Fibroblast of skin of back (primary cell): ENCODE measurements at places on chromosomes 3 and 15.

DNA sequence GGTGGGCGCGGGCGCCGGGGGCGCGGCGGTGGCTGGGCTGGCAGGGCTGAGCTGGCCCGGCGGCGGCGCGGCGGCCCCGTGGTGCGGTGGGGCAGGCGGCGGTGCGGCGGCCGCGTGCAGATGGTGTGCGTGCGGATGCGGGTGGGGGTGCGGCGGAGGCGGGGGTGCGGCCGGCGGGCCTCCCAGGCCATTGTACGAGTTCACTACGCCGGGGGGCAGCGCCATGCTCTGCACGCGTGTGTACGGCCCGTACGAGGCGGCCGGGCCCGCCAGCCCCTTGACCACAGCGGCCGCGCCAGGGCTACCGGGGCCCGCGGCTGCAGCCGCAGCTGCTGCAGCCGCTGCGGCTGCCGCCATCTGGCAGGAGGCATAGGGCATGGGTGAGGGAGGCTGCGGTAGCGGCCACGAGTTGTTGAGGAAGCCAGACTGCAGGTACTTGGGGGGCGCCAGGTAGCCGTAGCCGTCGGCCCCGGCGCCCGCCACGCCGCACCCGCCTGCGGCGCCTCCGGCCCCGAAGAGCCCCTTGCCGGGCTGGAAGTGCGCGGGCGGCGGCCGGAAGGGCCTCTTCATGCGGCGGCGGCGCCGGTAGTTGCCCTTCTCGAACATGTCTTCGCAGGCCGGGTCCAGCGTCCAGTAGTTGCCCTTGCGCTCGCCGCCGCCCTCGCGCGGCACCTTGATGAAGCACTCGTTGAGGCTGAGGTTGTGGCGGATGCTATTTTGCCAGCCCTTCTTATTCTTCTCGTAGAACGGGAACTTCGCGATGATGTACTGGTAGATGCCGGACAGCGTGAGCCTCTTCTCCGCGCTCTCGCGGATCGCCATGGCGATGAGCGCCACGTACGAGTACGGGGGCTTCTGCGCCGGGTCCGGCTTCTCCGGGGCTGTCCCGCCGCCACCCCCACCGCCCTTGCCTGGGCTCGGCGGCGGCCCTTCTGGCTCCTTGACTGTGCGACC, 951 bp downstream of the FOXL2 start:
- peak; percentile 40 for DNase-seq

GRCh38 chr15:98891301-98891700, 116.3 kb downstream of the PGPEP1L start:
- DNase-seq: no peak

DNA sequence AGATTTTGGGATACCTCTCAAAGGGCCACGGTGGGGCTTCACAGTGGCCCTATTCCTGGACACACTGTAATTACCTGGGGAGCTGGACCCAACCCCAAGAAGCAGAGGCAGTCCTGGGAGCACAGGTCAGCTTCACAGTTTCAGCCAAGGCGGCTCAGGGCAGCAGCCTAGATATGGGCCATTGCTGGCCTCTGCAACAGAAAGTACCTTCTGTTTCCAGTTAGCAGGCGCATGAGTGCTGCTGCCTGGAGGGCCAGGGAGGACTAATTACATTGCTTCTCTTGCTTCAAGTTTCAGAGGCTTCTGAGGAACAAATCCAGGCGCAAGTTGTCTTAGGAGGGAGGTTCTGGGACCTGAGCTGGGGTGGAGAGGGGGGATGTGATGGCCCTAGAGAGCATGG, 13.5 kb upstream of the DUSP7 start:
- DNase-seq: no peak

DNA sequence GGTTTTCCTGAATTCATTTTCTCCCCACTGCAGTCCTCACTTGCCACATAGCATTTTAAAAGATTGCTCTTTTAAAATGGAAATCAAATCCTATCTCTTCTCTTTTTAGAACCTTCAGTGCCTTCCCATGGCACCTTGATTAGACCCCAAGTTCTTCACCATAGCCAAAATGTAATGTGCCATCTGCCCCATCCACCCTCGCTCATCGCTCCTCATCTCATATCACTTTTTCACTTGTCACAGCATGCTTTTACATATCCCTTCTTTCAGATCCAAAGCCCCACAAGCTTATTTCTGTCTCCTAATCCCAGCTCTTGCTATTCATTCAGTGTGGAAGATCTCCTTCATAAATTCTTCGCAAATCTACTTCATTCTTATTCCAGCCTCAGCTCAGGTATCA, 161.7 kb downstream of the CD47 start:
- DNase-seq: no peak

DNA sequence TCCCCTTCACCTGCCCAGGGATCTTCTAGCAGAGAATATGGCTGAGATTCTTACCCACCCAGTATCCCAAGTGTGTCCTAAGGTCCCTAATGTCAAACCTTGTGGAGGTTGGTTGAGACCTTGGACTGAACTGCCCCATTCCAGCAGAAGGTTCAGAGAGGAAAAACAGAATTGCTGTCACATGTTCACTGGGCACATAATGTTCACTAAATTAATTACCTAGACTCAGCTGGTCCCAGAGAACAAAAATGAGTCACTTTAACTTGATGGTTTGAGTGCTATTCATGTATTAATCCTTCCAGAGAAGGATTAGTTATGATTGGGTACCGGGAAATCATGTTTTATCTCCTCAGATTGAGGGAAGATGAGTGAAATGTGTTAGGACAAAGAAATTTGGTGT, 171.3 kb upstream of the GADL1 start:
- no peak for DNase-seq

- DNase-seq: no peak
Observed at GRCh38 chr3:143088835-143089234, 30.7 kb upstream of the CHST2 start.

DNA sequence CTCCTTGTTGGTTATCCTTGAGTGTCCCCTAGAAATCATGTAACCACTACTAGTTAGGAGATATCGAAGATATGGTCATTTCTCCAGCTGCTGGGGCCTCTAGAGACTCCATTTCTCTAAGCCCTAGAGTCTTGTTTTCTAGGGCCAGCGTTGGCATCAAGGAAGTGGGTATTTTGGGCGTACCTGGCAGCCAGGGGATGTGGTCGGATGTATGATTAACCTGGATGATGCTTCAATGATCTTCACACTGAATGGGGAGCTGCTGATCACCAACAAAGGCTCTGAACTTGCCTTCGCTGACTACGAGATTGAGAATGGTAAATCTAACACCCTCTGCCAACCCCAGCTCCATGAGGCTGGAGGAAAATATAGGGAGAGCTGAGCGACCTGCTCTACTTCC, 325.5 kb downstream of the RYR3 start:
- no peak for DNase-seq

DNA sequence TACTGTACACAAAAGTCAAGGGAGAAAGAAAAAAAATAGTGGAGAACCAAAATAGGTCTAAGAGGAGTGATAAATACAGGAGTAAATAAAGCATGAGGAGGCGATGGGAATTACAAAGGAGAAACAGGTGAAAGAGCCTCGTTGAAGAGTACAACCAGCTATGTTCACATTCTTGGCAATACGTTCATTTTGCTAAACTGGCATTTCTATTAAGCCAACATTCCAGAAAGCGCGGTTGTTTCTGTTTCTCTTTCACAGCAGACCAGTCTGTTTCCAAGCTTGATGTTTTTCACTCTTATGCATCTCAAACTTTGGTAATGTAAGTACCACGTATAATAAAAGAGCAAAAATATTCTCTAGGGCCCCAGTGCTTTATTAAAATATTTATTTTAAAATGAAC, 74.5 kb downstream of the NSUN3 start:
- DNase-seq: no peak

DNA sequence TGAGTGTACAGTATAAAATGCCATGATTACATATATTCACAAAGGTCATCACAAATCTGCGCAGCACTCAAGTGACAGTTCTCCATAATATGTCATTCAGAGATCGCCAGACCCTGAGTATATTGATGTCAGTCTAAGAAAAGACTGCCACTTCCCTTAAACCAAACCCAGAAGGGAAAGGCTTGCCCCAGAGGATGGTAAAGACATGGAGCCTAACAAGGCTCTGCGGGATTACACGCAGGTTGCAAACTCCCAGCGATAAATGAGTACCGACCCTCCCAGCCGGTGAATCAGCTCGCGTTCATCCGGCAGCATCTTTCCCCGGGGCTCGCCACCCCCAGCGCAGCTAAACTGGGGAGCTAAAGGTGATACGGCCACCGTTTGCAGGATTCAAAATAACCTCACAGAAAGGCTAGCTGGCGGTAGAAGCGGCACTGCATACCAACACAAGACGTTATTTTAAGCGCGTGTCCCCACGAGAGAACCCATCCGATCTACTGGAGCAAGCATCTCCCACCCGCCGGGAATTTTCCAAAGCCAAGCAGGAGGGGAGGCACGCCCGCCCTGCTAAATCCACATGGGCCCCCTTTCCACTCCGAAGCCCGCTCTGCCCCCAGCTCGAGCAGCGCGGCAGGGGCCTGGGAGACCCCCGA, 643 bp downstream of the MYO5A start:
- DNase-seq: peak; percentile 26

DNA sequence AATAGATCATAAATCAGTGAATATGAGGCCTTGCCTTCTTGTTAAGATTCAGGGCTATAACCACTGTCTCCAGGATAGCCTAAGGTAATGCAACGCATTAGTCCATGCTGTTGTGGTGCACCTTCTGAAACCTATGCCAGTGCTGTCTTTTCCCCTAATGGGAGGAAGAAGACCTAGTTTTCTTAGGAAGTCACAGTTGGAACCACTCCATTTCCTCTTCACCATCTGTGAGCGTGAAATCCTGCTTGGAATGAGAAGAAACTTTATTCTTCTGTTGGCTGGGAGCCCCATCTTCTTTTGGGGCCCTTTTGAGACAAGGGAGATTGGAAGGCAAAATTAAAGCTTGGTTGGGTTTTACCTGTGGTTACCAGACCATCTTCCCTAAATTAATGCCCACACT, 25.9 kb upstream of the SLC7A14 start:
- DNase-seq: no peak

DNA sequence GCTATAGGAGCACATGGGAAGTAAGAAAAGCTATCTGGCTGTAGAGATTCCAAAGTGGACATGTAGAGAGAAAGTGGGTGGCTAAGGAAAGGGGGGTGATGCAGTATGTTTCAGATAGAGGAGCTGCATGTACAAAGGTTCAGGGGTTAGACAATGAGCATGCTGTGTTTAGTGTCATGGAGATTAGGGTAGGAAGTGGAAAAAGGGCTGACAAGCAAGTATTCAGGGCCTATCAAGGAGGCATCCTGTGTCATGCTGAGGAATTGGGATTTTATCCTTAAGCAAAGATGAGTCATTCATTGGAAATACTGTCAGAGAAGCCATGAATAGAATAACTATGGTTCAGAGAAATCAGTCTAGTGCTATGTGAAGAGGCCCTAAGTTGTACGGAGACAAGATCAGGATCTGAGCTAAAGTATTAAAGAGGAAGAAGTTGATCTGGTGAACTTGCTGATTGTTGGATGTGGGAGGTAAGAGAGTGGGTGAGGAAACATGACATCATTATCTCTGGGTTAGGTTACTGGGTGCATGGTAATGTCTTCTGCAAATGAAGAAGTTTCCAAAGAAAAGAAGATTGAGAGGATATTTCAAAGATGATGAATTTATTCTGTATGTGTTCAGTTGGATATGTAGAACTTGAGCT, 176.7 kb upstream of the GOLIM4 start:
- peak; percentile 18 for DNase-seq

- no peak for DNase-seq
Observed at GRCh38 chr15:89732451-89733172, 18.4 kb downstream of the MESP1 start.

- DNase-seq: no peak
Observed at GRCh38 chr15:75827691-75828090, 15.6 kb upstream of the UBE2Q2 start.

DNA sequence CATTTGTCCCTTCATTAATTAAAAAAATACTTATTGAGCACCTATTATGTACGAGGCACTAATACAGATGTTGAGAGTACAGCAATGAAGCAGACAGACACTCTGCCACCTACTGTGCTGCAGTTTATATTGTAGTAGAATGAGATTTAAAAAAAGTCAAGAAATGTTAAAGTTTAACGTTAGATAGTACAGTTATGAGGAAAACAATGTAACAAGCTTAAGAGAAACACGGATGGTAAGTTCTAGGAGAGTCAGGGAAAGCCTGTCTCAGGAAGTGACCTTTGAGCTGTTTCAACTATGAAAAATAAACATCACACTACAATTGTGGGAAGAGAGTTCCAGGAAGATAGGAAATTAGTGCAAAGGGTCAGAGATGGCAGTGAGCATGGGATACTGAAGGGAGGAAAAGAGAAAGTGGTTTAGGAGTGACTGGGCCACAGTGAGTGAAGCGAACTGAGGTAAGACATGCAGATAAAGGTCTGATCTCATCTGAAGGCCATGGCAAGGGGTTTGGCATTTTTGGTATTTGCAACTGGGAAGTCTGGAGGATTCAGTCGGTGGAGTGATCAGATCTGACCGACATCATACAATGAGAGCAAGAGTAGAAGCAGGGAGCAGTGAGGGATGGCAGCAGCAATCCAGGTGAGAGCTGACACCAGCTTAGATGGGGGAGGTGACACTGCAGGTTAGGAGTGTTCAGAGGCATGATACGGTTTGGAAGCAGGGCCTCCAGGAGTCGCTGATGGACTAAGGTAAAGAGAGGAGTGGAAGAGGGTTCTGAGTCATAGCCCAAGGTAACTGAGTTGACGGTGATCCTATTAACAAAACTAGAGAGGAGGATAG, 28.5 kb downstream of the PLSCR4 start:
- DNase-seq: peak; percentile 7

GRCh38 chr15:59524331-59524731, 86.3 kb downstream of the FAM81A start:
- DNase-seq: no peak
